ENCODE measurements at places on chromosomes 7 and 10.

- DNase-seq: no peak
Measured at GRCh38 chr7:130293521-130293920, 560 bp downstream of the CPA4 start.

- no peak for DNase-seq
Measured at GRCh38 chr10:109695988-109696387, 227.3 kb downstream of the XPNPEP1 start.

GRCh38 chr7:159061674-159062212 lies 82.9 kb downstream of the VIPR2 start:
- DNase-seq: peak; percentile 6

DNA sequence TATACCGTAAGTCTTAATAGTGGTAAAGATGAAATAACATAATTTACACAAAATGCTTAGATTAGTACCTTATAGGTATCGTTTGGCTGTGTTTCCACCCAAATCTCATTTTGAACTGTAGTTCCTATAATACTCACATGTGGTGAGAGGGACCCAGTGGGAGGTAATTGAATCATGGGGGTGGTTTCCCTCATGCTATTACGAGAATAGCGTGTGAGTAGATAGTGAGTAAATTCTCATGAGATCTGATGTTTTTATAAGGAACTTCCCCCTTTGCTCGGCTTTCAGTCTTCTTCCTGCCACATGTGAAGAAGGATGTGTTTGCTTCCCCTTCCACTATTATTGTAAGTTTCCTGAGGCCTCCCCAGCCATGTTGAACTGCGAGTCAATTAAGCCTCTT lies 426.3 kb upstream of the POT1 start:
- DNase-seq: peak; percentile 71

- no peak for DNase-seq
Measured at GRCh38 chr10:95319239-95319638, 28.4 kb upstream of the PDLIM1 start.

All from fibroblast of skin of scalp (primary cell).